ENCODE measurements at places on chromosomes 6 and 20. TPM values are rescaled to one million over a fixed set of nuclear protein-coding genes. Genes with fewer than 3 reads are reported as not detected.

The FAM209B gene
- total RNA-seq = not detected

- DNase-seq = no peak
These were observed 5.6 kb downstream of the BAG2 start for GRCh38 chr6:57177545-57178265.

- DNase-seq = no peak
These were observed 64.2 kb downstream of the YTHDF1 start for GRCh38 chr20:63151554-63152321.

- peak; percentile 68 for DNase-seq
These were observed 650 bp upstream of the CASP8AP2 start for GRCh38 chr6:89828988-89829471.

GRCh38 chr6:136611133-136611532, 60.9 kb upstream of the MAP7 start:
- DNase-seq = no peak

GRCh38 chr6:23184351-23184750, 615.0 kb downstream of the HDGFL1 start:
- no peak for DNase-seq

DNA sequence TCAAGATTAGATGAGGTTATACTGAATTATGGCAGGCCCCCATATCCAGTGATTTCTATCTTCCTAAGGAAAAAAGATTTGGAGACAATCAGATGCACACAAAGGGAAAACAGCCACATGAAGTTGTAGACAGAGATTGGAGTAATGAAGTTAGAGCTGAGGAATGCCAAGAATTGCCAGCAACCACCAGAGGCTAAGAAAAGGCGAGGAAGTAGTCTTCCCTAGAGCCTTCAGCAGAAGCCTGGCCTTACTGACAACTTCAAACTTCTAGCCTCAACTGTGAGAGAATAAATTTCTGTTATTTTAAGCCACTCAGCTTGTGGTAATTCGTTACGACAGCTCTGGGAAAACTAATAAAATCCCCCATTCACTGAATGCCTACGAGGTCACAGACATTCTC, 473.9 kb downstream of the COL12A1 start:
- DNase-seq = no peak

The OPN5 gene
- not detected for total RNA-seq

- no peak for DNase-seq
These were observed 31.8 kb downstream of the GFOD1 start for GRCh38 chr6:13455552-13455966.

DNA sequence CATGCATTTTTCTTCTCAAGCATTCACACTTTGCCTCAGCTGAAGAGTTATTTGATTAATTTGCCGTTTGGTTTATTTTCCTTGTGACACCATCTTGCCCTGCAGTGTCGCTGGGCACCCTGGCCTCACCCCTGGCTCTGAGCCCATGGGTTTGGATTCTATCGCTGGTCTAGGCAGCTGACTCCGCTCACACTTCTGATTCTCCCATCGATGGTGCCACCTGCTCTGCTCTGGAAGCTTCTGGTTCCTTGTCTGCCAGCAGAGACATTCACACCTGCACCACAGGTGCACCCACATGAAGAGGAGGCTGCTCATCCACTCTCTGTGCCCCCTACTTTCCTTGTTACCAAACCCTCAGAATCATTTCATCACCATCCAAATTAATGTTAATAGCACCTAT, 291.6 kb upstream of the CDH4 start:
- DNase-seq = no peak

GRCh38 chr20:10910535-10911178, 236.9 kb upstream of the JAG1 start:
- no peak for DNase-seq

GRCh38 chr20:60749804-60750602, 502.1 kb upstream of the CDH4 start:
- DNase-seq = no peak

Data from Karpas-422 (cell line).